NCI-H82 (cell line): ENCODE measurements at places on chromosomes 7 and 10.

- DNase-seq = no peak
These were observed 71.0 kb downstream of the CELF2 start for GRCh38 chr10:11088709-11089108.

DNA sequence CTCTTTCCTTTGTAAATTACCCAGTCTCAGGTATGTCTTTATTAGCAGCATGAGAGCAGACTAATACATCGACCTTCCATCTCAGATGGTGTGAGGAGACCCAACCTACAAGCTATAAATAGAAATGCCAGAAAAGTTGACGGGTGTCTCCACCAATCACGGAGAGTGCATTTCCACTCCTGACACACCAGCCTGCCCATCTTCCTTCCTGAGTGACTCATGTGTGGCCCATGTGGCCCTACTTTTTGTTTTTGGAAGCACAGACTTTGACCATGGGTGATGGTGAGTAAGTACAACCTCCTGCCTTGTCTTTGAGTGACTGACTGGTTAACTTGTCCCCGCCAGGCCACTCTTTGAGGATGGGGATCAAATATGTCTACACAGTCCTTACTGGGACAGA is 147.0 kb downstream of the OAT start:
- no peak for DNase-seq

DNA sequence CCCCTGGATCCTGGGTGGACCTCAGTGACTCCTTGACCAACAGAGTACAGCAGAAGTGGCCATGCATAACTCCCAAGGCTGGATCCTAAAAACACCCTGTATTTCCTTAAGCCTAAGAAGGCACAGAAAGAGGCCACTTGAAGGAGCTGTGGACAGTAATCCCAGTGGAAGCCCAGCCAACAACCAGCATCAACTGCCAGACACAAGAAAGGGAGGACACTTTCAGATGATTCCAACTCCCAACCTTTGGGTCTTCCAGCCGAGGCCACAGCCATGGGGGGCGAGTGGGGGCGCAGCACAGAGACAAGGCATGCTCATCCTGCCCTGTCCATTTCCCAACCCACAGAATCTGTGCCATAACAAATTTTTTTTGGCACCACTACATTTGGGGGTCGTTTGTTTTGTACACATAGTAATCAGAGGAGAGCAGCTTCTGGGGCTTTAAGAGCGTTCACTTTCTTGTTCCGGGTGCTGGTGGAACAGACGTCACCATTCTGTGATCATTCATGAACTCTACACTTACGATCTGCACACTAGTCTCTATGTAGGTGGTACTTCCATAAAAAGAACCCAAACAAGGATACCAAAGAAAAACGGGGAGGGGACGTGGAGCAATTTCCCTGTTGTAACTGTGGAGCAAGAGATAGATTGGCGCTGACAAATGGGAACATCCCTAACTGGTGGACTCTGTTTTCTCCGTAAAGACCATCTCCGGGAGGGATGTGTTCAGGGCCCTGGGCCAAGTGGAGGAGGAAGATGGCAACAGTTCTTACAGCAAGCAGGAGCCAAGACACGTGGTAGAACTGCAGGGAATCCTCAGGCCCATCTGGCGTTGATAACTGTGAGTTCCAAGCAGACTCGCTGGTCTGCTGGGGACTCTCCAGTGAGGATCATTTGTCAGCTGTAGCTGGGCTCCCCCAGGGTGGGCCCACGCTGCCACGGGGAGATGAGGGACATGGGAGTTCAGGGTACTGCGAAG is 6.0 kb upstream of the SLC29A3 start:
- peak; percentile 72 for DNase-seq

DNA sequence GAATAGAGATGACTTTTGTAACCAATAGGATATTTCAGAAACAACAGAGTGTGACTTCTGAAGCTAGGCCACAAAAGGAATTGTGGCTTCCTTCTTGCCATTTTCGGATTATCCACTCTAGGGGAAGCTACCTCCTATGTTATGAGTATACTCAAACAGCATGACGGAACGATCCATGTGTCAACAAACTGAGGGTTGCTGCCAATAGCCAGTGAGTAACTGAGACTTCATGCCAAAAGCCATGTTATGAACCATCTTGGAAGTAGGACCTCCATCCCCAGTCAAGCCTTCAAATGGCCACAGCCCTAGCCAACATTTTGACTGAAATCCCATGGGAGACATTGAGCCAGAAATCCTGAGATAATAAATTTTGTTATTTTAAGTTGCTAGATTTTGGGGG is 69.0 kb upstream of the IL6 start:
- no peak for DNase-seq

DNA sequence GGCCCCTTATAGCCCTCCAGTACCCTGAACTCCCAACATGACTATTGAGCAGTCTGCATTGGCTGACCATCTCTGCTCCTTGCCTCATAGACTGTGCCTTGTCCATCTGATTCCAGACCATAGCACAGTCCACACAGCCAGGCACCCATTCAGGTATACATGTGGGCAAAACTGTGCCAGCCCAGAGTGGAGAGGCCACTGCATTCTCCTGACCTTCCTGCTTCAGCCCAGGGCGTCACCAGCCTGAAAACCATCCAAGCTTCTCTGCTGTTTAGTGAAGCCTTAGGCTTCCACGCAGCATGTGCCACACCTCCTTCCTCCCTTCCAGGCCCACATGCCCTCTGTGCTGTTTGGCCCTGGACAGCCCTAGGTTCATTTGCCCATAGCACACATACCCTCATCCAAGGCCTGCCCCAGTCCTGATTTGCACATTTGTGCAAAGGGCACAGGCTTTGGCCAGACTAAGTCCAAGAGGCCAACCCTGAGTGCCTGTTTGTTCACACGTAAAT is 10.5 kb downstream of the DDX56 start:
- DNase-seq = no peak
